ENCODE measurements at places on chromosomes 12 and 14.
A peak's percentile ranks its signal among the peaks of the same experiment; 100 is the strongest.

GRCh38 chr12:75549989-75550388 lies 38.6 kb upstream of the KRR1 start:
- DNase-seq: no peak

DNA sequence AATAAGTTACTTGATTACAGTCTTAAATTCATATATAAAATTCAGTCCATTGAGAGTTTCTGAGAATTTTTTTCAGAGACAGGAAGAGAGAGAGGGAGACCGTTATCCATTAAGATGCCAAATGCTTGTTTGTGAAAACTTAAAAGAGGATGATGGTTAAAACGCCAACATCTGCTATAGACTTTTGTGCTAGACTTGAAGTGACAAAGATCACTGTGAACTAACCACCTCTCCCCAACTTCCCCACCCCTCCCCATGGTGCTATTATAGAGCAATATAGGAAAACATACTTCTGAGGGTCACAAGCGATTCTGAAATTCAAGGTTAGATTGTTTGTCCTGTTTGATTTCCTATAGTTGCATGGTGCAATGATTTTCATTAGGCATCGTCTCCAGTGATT lies 440.8 kb downstream of the RMST start:
- no peak for DNase-seq

- DNase-seq: peak; percentile 58
These were observed 28.2 kb upstream of the SMUG1 start for GRCh38 chr12:54216797-54217661.

GRCh38 chr12:132606466-132606865 lies 3.9 kb downstream of the LRCOL1 start:
- DNase-seq: no peak

DNA sequence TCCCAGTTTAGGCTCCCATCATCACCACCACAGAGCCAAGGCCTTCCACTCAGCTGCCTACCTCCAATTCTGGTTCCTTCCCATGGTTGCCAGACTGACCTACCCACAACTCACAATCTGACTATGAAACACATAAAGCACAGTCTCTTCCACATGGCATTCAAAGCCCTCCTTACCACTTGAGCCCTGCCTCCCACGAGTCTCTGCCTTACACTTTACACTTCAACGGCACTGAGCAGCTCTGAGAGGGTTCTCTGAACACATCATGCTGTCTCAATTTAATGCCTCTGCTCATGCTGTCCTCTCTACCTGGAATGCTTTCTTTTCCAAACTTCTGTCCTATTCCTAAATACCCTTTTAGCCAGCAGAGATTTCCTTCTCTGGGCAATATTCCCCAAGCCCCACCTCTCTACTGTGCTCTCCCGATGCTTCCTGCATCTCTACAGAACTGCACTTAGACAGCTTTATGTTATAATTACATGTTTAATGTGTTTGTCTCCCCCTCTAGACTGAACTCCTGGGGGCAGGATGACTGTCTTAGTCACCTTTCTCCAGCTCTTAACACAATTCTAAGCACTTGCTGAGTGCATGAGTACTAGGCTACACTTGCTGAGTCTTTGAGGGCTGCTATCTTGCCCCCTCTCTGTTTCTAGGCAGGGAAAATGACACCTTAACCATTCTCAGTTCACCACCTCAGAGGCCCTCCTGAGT lies 23.5 kb downstream of the FMNL3 start:
- no peak for DNase-seq

DNA sequence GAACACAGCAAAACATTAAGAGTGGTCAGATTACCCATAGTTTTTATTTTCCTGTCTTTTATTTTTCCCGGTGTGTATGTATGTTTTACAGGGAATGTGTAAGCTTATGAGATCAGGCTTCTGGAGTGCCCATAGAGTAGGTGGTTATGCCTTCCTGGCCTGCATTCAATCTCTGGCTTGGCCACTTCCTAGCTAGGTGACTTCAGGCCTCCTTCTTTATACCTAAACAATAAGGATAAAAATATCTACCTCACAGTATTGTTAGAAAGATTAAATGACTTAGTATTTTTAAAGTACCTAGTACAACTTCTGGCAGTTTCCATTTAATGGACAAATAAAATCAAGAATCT lies 42.4 kb downstream of the ITPR2 start:
- no peak for DNase-seq

DNA sequence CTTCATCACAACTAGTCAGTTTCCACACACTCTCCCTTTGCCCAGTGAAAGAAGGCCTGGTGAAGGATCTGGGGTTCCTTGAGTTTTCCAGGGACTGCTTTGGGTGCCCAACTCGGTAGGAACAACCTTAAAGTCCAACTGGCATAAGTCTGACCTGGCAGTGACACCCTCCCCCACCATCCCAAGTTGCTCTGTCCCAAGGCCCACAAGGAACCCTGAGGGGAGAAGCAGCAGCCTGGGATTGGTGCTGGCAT lies 1.6 kb downstream of the KMT2D start:
- no peak for DNase-seq

GRCh38 chr12:51915003-51915625 lies 7.8 kb downstream of the ACVRL1 start:
- no peak for DNase-seq

GRCh38 chr12:105831372-105831771 lies 307.4 kb downstream of the NUAK1 start:
- no peak for DNase-seq

DNA sequence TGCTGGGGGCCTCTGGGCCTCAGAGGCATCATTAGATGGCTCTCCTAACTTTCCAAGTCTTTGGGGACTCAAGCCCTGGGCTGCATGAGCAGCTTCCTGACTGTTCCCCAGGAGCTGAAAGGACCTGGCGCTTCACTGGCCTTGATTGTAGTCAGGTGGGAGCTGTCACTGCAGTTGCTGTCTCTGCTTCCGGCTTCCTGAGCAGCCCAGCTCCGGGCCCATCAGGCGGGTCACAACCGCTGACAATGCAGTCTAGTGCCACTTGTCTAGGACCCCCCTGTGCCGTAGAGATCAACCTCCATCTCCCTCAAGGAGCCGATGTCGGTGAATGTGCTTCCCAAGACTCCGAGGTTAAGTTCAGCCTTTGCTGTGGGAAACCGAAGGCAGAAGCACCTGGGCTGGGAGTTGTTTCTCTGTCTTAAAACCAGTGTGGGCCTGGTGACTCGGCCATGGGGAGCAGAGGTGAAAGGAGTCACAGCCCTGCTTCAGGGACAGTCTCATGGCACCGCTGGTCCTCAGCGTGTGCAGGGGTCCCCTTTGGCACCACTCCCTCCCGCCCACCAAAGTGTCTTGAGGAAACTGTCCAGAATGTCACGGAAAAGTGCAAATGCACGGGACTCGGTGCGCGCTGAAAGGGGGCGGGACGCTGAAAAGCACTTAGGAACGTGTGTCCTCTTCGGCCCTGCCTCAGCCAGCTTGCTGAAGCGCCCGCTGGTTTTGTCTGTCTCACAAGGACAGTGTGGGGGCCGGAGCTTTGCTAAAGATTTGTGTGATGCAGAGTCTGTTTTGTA lies 44.8 kb downstream of the PRIMA1 start:
- no peak for DNase-seq

DNA sequence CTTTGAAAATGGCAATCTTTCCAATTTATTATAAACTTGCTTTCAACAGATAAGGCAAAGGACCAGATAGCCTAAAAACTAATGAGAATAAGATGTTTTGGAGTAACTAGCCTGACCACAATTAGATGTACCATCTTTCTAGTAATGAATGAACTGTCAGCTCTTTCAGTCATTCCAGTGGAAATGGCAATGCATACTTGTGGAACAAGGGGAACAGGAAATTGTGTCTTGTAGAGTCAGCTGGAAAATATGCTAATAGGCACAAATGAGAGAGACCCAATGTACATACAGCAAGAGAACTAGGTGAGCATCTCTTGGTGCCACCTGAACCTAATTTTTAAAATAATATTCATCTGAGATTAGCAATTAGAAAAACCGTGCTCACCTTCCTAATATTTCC lies 76.1 kb upstream of the GPHB5 start:
- DNase-seq: no peak

DNA sequence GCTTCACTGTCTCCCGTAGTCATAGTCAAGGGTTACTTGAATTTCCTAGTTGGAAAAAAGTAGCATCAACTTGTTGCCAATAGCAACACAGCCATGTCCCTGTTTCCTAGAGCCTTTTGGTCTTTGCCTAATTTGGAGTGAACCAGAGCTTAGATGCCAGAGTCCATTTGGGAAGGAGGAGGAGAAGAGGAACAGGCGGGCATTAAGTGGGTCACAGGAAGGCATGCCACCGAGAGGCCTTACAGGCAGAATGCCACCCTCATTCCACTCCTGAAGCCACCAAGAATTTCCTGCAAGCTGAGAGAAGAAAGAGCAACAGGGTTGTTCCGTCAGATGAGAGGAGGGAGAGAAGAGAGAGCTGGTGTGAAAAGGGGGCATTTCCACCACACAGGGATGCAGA lies 339.5 kb downstream of the DPF3 start:
- no peak for DNase-seq

- no peak for DNase-seq
These were observed 4.8 kb downstream of the MED6 start for GRCh38 chr14:70595443-70596185.

DNA sequence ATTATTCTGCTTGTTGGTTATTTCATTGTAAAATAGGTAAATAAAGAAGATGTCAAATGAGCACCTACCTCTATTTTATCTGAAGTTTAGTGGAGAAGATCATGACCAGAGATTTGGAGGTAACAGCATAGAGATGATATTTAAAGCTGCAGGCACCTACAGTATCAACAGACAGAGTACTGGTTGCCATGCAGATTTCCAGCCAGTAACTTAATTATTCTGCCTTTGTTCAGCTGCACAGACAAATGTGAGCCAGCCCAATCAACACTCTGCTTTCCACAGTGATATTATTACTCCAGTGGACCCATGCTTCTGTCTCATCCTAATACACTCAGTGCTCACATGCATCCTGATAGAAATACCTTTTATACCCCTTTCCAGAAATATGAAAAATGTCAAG lies 348.5 kb upstream of the RGS6 start:
- no peak for DNase-seq

GRCh38 chr14:30034152-30034551 lies 106.5 kb upstream of the PRKD1 start:
- DNase-seq: no peak

DNA sequence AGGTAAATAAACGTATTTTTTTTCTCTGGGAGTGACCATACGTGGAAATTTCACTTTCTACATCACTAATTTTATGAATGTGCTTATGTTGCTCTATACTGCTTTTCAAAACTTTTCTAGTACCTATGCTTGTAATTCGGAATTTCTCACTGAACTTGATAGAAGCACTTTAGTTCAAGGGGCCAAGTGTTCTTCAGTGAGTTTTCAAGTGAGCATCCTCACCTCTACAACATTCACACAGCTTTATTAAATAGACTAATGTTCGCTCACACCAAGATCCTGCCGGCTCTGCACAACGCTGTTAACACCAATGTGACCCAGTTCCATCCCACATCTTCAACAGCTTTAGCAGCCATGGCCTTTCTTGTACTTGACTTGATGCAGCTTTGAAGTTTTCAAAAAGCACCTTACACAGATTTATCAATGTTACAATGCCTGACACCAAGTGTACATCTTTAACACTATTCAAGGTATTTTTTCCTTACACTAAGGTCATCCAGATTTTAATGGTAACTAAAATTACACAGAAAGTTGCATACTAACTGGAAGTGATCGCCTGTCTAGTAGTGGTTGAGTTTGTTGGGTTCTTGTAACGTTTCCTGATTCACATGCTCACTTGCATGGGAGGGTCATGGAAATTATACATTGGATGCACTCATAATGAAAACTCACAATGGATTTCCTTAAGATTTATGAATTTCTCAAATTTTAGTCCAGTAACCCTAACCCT lies 4.5 kb downstream of the UBC start:
- DNase-seq: no peak

- no peak for DNase-seq
These were observed 1.0 kb downstream of the ITPK1 start for GRCh38 chr14:93114713-93115068.

GRCh38 chr12:63958876-63959580 lies 114.5 kb downstream of the SRGAP1 start:
- DNase-seq: no peak

- DNase-seq: no peak
These were observed 79.1 kb downstream of the KCNK13 start for GRCh38 chr14:90140956-90141316.

DNA sequence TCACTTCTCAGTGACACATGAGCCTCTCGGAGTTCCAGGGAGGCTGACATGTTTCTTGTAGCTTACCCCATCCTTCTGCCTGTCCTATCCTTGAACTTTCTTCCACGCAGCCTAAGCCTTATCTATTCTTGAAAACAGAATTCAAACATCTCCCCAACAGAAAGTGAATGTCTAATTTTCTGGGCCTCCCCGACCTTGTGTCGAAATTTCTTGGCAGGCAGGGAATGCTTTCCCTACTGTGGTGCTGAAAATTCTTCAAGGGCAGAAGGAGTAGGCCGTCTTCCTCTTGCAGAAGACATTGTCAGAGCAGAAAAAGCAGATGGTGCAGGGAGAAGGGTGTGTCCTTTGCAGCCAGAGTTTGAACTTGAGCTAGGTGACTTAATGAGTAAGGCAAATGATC lies 63.0 kb upstream of the TCL1B start:
- DNase-seq: no peak

GRCh38 chr12:46260124-46260912 lies 8.5 kb downstream of the SLC38A1 start:
- DNase-seq: no peak

GRCh38 chr12:125685915-125686314 lies 620.7 kb downstream of the AACS start:
- no peak for DNase-seq

DNA sequence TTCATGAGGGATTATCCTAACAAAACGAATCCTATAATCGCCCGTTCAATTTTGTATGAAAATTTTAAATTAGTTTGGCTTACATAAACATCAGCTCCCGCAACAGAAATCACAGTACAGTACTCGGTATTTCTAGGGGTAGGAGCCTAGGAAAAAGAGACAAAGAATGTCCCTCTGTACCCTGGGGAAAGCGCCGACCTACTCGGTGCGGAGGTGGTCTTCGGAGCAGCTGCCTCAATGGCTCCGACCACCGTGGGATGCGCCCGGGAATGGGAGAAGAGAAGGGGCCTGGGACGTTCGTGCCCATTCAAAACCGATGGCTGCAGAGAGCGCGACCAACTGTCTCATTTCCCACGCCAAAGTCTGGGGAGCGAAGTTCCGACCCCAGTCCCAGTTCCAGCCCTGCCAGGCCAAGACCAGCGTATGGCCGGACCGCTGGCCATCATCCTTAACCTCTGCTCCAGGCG lies 618 bp downstream of the GNPNAT1 start:
- DNase-seq: no peak

DNA sequence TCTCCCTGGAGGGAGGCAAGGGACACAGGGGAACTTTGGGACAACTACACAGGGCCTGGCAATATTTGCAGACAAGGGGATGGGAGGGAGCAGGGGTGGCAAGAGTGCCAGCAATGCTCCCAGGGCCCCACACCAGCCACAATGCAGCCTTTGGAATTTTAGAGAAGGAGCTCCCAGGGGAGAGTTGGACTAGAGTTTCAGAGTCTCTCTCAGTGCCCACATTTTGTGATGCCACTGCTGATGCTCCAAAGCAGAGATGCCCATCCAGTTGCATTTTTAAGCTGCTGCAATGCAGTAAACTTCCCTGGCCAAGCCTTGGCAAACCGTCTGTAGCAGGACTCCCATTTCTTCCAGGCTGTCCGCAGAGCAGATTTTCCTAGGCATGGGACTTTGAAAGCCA lies 98.9 kb downstream of the ZFP36L1 start:
- DNase-seq: no peak

- no peak for DNase-seq
These were observed 104.0 kb downstream of the CCDC91 start for GRCh38 chr12:28294300-28294699.

GRCh38 chr12:5648692-5649359 lies 216.9 kb downstream of the NTF3 start:
- no peak for DNase-seq
